ENCODE measurements at places on chromosomes 12 and 14.

- no peak for DNase-seq
Measured at GRCh38 chr12:49456131-49456679, 82.6 kb upstream of the KCNH3 start.

DNA sequence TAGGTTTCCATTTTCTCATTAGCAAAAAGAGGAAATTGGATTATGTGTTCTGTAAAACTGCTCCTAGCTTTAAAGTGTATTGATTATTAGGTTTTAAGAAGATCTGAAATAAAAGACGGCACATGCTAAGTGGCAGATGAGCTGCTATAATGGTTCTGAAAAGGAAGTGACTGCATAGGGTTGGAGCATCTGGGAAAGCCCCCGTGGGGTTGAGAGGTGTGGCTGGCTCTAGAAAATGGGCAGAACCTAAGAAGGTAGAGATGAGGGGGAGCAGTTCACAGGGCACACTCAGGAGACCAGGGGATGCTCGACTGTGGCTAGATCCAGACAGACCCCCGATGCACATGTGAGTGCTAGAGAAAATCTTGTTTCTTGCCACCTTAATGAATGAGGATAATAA is 1.9 kb downstream of the IFNG-AS1 start:
- no peak for DNase-seq

DNA sequence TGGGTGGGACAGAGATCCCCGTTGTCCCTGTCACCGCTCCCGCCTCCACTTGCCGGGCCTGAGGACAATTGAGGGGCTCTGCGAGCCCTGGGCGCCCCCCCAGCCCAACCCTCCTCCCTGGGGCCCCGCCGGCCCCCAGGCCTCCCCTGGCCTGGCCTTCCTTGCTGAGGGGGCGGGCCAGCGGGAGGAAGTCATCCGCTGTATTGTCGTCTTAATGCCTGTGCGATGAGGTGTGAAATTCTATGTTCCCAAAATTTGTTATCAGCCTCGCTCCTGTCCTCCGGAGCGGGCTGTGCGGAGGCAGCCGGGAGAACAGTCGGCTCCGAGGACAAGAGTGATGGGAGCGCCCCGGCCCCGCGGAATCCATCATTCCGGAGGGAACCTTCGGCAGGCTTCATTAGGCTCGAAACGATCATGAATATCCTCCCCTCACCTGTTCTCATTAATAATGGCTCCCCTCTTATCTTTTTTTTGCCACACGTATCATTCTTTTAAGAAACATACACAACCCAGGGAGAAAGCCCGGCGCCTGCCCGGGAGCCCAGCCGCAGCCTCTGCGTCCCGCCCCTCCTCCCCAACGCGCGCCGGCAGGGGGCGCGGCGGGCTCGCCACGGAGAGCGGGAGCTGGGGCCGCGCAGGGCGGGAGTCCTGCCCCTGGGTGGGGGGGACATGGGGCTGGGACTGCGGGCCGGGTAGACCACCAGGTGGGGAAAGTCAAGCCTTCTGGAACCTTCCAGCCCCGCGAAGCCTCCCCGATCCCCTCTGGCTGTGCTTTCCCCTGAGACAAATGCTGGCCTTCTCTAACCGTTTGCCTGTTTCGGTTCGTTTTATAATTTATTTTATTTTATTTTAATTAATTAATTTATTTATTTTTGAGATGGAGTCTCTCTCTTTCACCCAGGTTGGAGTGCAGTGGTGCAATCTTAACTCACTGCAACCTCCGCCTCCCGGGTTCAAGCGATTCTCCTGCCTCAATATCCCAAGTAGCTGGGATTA is 17.1 kb upstream of the DLK1 start:
- peak; percentile 20 for DNase-seq

- no peak for DNase-seq
Measured at GRCh38 chr14:25843481-25844470, 754.1 kb downstream of the NOVA1 start.

DNA sequence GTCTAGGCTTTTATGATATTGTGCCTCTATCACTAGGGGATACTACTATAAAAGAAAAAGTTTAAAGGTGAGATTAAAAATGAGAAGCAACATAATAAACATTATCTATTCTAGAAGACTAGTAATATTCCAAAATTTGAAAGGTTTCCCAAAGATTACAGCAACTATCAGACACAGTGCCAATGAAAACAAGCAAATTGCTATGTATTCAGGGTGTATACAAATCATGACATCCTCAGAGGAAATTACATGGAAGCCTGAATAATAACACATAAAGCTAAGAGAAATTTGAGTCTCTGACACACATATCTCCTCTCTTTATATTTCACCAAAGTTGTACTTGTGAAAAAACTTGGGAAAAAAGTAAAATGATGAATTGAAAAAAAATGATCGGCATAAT is 327.0 kb downstream of the SEC23A start:
- DNase-seq, result no peak

DNA sequence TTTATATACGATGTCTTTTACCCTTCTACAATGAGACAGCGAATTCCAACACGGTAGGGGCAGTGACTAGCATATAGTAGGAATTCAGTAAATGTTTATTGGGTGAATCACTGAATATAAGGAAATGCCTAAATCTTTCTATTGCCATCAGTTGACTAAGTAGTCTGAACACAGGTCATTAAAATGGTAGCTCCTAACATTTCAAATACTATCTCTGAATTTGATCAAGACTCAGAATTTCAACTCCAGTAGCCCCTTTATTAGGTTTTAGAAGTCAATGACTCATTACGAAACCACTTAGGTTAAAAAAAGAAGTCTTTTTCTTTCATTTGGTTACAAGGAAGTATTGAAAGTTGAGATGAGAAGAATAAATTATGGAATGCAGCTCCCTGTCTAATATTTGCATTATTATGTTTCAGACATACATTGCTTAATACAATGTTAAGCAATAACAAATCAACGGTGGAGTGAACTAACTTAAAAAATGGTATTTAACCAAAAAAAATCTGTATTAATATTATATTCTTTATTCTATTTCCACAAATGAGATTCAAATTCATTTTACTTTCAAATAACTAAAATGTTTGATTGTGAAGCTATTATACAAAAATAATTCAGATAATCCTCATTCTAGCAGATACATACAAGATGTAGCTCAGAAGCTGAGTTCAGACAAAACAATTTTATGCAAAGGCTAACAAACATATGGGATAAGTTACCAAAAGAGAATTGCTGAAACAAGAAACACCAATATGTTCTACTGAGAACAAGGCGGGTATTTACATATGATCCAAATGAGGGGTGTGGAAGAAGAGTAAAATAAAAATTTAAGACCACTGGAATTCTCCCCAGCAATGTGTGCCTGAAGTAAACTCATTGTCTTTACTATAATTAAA is 302.7 kb downstream of the CEP128 start:
- no peak for DNase-seq

DNA sequence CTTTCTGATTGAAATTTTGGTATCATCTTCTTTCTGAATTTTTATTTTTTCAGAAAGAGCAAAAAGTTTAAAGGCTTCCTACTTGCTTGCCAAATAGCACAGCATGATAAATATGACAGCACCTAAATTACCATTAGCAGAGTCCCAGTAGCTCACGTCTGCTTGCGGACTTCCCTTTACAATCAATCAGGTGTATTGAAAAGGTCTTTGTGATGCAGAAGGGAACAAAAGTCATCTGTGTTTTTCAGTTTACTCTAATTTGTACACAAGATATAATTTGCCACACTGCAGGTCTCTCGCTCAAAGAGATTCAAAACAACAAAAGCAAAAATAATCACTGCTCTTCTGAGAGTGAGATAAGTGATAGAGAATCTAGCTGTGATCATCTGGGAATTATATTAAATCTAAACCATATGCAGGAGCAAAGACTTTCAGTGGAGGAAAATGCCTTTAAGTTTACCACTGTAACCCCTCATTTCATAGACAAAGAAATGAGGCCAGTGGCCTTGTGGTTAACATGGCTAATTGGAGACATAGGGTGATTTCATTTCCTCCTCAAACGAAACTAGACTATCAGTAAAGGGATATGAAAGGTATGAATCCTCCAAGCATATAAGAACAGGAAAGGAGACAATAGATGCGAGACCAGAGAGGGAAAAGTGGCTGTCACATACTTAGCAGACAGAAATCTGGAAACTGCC is 240.8 kb upstream of the TMPO start:
- no peak for DNase-seq

- DNase-seq, result peak; percentile 36
Measured at GRCh38 chr14:74628418-74628817, 16.4 kb upstream of the LTBP2 start.

GRCh38 chr12:104643819-104644669 is 187.3 kb downstream of the CHST11 start:
- DNase-seq, result peak; percentile 84

- no peak for DNase-seq
Measured at GRCh38 chr14:36208690-36209278, 32.3 kb upstream of the PTCSC3 start.

DNA sequence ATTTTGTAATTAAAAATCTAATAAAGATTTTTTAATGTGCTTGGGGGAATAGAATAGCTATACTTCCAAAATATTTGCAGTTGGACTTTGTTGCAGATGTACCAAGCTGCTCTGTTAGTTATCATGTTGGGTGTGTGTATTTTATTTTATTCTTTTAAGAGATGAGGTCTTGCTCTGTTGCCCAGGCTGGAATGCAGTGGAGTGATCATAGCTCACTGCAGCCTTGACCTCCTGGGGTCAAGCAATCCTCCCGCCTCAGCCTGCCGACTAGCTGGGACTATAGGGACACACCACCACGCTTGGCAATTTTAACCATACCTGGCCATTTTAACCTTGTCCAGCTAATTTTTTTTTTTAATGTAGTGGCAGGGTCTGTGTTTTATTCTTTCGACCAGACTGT is 54.7 kb upstream of the MAP1LC3B2 start:
- DNase-seq, result no peak

- DNase-seq, result no peak
Measured at GRCh38 chr12:39144613-39145061, 239.2 kb upstream of the CPNE8 start.

- no peak for DNase-seq
Measured at GRCh38 chr12:32918890-32919801, 22.6 kb upstream of the PKP2 start.

GRCh38 chr14:24513009-24513408 is 4.9 kb upstream of the CMA1 start:
- DNase-seq, result no peak

DNA sequence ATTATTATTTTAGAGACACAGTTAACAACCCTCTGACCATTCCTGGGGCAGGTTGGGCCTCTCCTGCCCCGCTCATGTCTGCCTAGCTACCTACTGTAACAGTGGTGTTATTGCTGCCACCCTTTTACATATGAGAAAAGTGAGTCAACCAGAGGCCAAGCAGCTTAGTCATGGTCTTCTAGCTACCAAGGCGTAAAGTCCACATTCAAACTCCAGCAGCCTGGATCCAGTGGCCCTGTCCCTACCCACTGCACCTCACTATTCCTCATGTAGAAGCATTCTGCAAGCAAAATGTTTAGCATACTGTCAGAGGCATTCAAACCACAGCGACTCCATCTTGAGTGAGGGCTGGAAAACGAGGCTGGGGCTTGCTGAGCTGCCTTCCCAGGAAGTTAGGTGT is 95.8 kb downstream of the SLC15A4 start:
- no peak for DNase-seq

DNA sequence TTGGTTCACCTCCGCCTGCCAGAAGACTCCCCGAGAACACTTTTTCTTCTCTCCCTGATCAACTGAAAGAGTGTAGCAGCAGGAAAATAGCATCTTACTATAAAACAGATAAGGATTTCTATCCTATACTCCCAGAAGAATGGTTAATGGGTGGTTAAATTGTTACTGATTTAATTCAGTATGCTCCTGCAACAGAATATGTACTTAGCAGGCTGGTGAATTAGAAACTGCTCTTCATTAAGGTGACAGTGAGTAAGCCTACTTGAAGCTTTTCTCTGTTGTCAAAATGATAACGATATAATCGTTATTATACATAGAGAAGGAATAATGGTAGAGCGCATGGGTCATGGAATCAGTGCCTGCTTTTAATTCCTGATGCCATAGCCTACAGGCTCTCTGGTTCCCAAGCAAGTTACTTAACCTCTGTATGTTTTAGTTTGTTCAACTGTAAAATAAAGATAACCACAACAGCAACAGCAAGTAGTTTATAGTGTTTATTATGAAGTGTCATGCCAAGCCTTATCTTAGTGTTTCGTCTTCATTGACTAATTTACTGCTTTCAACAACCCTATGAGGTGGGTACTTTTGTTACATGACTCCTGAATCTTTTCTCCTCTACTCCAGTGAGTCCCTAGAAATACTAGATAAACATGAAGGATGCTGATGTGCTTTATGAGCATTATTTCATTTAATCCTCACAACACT is 392.6 kb downstream of the CCDC91 start:
- DNase-seq, result no peak

DNA sequence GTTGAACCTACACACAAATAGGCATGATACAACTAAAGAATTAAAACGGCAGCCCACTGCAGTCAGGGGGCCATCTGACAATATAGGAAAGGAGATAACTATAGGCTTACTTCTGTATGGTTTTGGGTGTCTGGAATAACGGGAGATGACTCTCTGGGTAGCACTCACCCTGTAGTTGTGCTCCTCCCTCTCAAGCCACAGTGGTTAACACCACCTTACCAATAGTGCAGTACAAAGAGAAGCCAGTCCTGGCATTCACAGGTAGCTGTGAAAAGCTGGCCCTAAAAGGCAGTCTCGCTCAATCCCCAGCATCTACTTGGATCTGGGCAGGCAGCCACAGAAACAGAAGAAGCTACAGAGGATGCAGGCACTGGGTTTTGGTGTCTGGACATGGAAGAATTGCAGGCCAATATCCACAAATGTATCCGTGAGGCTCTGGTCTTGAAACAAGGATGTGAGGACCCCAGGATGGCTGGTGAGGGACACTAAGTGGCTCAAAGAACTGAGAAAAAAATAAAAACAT is 93.0 kb downstream of the DPF3 start:
- no peak for DNase-seq

DNA sequence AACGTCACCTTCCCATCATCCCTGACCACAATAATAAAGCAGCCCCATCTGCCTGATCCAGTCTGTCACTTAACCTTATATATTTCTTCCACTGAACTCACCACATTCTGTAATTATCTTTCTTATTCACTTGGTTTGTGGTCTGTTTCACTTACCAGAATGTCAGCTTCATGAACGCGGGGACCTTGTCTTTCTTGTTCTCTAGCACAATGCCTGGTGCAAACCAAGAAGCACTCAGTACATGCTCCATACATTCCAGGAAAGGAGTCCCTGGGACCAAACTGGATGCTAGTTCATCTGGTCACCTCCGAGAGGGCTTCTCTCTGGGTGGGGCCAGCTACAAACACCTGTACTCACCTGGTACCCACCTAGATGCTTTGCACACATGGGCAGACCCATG is 17.4 kb upstream of the ANKRD33 start:
- no peak for DNase-seq

GRCh38 chr12:124558313-124558712 is 9.1 kb downstream of the NCOR2 start:
- DNase-seq, result no peak

- no peak for DNase-seq
Measured at GRCh38 chr14:53380867-53381225, 227.7 kb upstream of the DDHD1 start.

GRCh38 chr12:123934016-123934620 is 38.5 kb downstream of the CCDC92 start:
- no peak for DNase-seq
